ENCODE measurements at places on chromosomes 16 and 17.

DNA sequence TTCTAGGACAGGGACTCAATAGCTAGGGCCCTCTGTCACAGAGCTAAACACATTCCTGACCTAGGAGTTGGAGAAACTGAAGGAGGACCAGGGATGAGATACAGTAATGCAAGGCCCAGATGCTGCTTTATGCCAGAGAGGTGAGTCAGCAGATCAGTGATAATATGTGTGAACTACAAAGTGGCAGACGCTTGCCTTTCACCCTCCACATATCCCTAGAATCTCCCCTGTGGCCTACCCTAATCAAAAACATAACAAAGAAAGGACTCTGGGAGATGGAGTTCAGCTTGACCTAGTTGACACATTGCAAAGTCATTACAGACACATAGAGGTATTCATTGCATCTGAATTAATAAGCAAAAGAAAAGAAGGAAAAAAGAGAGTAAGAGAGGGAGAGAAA is 417.6 kb upstream of the DYNLRB2 start:
- ATAC-seq = no peak

GRCh38 chr17:81043725-81044427 is 8.9 kb downstream of the BAIAP2 start:
- ATAC-seq = no peak

- no peak for ATAC-seq
These were observed 18.8 kb downstream of the SRP68 start for GRCh38 chr17:76053246-76054111.

GRCh38 chr17:34680151-34680550 is 100.8 kb downstream of the TMEM132E start:
- no peak for ATAC-seq

GRCh38 chr16:72072514-72073342 is 9.7 kb downstream of the HPR start:
- no peak for ATAC-seq

DNA sequence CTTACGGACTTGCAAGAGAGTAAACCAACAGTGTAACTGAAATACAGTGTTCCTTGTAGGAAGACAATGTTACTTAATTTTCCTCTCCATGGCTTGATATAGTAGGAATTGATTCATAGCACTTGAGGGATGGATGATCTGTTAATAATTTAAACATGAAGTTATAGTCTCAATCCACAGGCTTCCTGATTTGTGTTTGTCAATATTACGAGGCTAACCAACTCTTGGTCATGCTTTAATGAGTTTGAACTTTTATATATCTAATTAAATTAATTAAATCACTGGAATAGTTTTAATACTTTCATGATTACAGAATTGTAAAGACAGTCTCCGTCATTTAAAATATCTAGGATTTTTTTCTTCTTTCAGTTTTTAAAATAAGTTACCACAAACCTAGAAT is 112.0 kb upstream of the HAS3 start:
- no peak for ATAC-seq

GRCh38 chr16:51180719-51181502 is 29.8 kb upstream of the SALL1 start:
- ATAC-seq = no peak
